Endothelial cell (in vitro differentiated cells): ENCODE measurements at places on chromosomes 6 and 20.

DNA sequence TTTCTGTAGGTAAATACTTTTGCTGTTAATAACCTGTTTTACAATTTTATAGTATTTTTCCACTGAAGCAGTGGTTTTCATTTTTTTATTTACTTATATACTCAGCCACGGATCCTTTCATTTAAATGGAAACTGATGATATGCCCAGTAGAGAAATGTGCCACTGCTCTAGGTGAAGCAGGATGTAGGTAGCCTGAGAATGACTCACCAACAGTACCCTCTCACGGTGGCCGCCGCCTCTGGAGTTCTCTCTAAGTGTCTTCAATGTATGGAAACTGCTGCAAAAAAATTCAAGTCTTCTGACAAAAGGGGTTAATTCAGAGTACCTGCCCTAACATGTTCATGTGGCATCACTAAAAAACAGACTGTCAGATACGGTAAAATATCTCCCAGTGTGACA lies 6.4 kb downstream of the EYA4 start:
- DNase-seq = no peak

- no peak for DNase-seq
Observed at GRCh38 chr6:149268768-149269167, 48.7 kb upstream of the TAB2 start.

- DNase-seq = no peak
Observed at GRCh38 chr20:38159566-38159956, 5.5 kb downstream of the TGM2 start.

DNA sequence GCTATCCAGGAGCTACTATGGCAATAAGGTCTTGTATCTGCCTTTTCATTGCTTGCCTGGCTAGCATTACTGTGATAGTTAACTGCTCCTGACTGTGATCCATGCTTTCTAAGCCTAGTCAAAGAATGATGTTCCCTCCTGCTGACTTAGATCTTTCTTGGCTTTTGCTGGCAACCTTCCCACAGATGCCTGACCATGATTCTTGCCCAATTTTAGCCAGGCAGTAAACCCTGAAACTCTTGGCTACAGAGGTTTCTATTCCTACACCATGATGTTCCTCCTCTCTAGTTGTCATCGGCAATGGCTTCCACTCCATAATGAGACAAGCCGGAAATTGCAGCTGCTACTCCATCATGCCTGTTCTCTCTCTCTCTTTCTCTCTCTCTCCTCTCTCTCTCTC lies 238.1 kb downstream of the HAO1 start:
- no peak for DNase-seq

- DNase-seq = no peak
Observed at GRCh38 chr20:19670829-19671228, 87.2 kb upstream of the RIN2 start.

- DNase-seq = no peak
Observed at GRCh38 chr6:39239527-39240154, 10.4 kb upstream of the KCNK5 start.

DNA sequence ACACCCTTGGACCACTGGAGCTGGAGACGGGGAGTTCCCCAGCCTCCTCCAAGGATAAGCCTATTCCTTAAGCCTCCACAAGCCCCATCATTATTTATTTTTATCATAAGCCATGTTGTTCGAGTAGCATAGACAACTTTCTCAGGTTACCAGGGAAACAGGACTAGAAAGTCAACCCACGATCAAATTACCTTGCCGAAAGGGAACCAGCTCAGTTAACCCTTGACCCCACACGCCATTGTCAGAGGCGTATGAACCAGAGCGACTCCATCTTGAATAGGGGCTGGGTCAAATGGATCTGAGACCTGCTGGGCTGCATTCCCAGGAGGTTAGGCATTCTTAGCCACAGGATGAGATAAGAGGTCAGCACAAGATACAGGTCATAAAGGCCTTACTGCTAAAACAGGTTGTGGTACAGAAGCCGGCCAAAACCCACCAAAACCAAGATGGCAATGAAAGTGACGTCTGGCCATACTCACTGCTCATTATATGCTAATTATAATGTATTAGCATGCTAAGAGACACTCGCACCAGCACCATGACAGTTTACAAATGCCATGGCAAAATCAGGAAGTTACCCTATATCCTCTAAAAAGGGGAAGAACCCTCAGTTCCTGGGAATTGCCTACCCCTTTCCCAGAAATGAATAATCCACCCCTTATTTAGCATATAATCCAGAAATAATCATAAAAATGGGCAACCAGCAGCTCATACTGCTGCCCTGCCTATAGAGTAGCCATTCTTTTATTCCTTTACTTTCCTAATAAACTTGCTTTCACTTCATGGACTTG lies 22.4 kb downstream of the SYNJ2 start:
- DNase-seq = no peak

- DNase-seq = peak; percentile 59
Observed at GRCh38 chr6:113306552-113307145, 550.5 kb upstream of the MARCKS start.

GRCh38 chr6:163398115-163398514 lies 16.4 kb upstream of the QKI start:
- DNase-seq = no peak

DNA sequence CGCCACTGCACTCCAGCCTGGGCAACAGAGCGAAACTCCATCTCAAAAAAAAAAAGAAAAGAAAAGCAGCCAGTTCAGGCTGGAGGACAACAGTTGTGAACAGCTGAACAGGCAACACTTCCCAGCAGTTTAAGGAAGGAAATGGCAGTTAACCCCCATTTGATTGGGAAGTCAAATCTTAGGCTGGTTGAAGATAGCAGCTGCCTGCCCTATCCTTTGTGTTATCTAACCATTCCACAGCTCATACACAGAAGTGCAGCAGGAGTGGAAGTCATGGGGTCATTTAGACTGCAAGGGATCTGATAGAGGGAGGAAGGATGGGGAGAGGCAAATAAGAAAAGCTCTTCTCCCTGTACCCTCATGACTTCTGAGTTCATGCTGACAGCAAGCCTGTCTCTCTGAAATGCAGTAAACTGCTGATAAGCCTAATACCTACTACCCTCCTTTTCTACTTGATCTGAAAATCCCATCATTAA lies 35.3 kb downstream of the KCTD20 start:
- DNase-seq = no peak

DNA sequence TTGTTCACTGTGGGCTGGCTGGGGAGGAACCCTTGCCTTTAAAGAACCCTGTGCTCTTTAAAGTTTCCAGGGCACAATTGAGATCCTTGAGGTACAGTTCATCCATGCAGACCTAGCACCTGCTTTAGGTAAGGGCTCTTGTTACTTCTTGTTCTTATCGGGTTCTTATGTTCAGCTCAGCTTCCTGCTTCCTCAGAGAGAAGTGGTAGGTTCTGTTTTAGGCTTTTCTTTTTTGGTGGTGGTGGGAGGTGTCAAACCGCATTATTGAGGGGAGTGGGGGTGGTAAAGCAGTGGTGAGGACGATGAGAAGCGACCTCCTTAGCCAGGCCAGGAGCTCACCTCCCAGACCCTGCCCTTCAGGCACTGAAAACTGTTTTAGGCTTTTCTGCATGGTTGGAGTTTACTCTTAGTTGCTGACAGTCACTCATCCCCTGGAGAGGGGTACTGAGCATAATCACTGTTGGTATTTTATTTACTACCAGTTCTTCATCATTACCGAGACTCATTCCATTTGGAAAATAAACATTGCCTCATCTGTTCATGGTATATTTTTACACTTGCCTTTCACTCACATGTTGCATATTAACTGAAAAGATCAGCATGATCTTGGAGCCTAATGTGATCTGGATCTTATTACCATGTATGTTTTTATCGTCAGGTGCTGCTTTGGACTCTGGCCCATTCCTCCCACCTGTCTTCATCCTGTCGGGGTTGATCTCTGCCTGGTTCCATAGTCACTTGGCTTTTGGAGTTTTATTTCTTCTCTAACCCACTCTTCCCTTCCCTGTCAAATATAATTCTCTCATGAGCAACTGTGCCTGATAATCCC lies 35.4 kb downstream of the SLC16A10 start:
- no peak for DNase-seq

DNA sequence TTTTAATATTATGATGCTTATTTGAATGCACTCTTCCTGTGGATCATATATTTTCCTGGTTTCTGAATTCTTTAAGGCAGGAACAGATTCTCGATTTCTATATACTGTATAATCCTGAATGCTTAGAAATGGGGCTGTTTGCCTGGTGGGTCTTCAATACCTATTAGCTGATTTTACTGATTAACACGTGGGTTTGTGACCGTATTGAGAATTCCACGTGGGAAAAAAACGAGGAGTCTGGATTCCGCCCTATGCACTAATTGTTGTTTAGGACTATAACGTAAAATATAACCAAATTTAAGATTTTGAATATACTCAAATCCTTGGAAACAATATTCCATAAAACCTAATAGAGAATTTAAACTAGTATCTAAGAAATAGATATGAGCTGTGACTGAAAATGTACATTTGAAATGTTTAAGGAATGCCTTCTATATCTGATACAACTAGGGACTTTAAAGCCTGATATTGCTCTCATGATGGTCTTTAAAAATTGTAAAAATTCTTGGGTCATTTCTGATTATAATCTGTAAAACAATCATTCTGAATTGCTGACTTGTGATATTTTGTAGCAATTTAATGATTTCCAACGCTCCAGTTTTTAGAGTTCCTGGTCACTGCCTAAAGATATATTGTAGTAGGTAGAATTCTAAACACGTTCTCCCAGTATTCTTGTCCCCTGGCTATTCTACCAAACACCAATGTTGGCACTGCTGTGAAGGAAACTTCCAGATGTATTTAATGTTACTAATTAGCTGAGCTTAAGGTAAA lies 93.6 kb upstream of the NOX3 start:
- DNase-seq = no peak

DNA sequence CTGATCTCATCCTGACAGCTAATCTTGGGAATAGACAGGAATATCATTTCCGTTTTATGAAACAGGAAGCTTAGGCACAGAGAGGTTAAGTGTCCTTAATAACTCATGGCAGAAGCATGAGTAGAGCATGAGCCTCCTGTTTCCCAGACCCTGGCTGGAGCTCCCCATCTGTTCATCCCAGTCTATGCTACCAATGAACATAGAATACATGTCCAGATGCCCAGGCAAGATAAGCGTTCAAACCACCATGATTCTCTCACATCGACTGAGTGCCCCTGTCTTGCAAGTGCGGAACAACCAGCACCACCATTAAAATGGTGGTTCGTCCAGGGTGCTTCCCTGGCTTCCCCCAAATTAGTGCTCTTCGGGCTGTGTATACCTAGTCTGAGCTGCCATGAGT lies 217.1 kb downstream of the FARS2 start:
- DNase-seq = no peak

DNA sequence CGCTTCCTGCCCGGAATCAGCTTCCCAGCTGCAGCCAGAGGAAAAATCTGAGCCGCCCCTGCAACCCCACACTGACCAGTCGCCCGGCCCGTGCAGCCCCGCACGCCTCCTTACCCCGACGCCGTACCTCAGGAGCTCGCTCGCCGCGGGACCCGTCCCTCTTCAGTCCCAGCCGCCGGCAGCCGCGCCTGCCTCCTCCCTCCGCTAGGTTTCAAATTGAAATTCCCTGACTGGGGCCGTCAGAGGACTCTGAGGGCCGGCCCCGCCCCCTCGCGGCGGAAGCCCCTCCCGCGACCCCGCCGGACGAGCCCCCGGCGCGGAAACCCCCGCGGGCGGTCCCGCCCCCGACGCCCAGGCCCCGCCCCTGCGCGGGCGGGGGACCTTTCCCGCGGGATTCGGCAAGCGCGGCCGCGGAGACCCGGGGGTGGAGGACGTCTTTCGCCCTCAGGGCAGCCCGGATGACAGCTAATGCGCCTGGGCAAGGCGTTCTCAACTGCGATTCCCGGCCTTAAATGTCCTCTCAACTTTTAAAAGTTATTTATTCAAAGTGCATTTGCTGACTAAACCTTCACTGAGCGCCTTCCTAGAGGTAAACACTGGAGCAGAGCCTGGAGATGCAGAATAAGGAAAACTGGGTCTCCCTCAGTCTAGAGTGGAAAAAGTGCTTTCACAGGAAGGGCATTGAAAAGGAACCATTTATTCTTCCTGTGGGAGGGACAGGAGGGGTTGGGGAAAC lies at the start of gene EPB41L2:
EPB41L2 (minus strand) TSS at position 218 of the 736 bp plus-strand sequence. CDS start 106,760 bp downstream, outside the sequence.
- peak; percentile 97 for DNase-seq

- DNase-seq = no peak
Observed at GRCh38 chr20:61802721-61803311, 262.9 kb downstream of the TAF4 start.

DNA sequence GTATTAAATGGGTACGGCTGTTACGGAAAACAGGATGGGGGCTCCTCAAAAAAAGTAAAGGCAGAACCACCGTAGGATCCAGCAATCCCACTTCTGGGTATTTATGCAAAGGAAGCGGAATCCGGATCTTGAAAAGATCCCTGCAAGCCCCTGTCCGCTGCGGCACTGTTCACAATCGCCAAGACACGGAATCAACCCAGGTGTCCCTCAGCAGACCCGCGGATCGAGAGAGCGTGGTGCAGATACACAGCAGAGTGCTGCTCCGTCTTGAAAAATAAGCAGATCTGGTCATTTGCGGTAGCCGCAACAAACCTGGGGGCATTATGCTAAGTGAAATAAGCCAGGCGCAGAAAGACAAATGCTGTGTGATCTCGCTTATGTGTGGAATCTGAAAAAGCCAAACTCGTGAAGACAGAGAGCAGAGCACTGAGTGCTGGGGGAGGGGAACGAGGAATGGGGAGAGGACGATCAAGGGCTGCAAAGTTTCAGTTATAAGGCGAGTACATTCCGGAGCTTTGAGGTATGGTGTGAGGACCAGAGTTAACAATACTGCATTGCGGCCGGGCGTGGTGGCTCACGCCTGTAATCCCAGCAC lies 41.3 kb downstream of the NTSR1 start:
- no peak for DNase-seq

DNA sequence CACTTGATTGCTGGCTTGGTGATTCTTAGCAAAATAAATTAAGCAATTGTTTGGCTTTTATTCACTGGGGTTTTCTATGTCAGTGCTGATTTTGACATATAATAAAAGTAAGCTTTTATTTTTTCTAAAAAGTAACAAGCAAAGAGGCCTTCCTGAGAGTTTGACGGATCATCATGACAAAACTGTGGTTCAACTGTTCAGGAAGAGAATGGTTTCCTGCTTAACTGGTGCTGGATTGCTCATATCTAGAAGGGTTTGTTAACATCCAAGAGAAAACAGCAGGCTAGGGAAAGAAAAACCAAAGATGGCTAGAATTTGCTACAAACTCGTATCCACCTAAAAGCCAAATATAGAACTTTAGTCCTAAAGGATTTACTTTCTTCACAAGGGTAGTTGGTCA lies 21.2 kb downstream of the SERPINB1 start:
- no peak for DNase-seq

DNA sequence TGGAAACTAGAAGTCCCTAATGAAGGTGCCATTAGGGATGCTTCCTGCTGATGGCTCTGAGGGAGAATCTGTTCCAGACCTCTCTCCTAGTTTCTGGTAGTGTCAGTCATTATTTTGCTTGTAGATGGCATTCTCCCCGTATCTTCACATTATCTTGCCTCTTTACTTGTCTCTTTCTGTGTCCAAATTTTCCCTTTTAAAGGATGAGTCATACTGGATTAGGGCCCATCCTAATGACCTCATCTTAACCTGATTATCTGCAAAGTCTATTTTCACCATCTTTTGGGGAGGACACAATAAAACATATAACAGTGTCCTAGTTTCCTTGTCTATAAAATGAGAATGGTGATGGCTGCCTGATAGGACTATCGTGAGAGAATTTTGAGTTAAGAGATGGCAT lies 27.3 kb downstream of the ZNF391 start:
- DNase-seq = no peak
